Mesothelial cell of epicardium (in vitro differentiated cells): ENCODE measurements at places on chromosomes 4 and X. TPM values are rescaled to one million over a fixed set of nuclear protein-coding genes. Genes with fewer than 3 reads are reported as not detected.

The LCORL gene
- 20.9 to 21.6 TPM (median 21.3 TPM) in 3 replicates for total RNA-seq

The LUZP4 gene
- not detected in 3 replicates for total RNA-seq

The F9 gene
- not detected in 3 replicates for total RNA-seq

The F8A2 gene
- not detected in 3 replicates for total RNA-seq

- no peak for DNase-seq
Measured at GRCh38 chrX:115564243-115564642, 3.3 kb downstream of the PLS3 start.

DNA sequence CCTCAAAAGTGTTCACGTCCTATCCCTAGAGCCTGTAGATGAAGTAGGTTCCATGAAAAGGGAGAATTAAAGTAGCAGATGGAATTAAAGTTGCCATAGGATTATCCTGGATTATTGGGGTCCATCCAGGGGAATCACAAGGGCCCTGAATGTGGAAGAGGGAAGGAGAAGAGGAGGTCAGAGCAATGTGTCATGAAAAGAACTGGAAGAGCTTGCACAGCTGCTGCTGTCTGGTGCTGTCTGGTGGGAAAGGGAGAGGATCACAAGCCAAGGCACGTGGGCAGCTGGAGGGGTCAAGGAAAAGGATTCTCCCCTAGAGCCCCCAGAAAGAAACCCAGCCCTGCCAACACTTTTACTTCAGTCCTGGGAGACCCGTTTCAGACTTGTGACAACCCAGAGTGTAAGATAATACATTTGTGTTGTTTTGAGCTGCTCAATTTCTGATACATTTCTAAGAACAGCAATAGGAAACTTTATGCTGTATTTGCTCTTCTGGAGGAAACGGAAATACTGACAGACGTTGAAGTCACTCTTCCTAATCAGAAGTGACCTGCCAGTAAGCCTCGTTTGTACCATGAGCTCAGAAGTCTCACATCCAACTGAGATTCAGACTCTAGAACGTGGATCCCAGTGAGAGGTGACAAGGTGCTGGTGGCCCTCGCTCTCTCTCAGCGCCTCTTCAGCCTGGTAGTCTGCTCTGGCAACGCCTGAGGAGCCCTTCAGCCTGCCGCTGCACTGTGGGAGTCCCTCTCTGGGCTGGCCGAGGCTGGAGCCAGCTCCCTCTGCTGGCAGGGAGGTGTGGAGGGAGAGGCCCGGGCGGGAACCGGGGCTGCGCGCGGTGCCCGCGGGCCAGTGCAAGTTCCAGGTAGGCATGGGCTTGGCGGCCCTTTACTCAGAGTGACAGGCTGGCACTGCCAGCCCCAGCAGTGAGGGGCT lies 34.7 kb upstream of the ENPP6 start:
- no peak for DNase-seq

DNA sequence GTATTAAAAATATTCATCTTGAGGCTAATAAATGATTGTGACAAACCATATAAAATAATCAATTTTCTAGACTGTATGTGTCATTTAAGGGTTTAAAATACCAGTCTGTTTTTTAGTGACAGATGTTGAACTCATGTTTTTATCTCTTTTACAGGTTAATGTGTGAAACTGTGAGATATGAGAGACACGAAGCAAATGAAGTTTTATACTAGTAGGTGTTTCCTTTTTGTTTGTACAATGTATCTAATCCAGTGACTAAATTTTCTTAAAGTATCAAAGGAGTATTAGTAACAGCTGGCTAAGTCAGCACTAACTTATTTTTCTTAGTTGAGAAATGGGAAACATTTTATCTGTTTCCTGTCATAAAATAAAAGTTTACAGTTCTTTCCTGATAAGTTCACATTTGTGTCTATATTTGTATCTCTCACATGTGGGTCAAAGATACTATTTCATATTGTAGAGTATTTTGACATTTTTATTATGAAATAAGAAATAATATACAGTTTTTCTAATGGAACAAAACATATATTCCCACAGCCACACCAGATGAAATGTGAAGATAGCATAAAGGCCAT lies 90.3 kb downstream of the RAPGEF2 start:
- no peak for DNase-seq

DNA sequence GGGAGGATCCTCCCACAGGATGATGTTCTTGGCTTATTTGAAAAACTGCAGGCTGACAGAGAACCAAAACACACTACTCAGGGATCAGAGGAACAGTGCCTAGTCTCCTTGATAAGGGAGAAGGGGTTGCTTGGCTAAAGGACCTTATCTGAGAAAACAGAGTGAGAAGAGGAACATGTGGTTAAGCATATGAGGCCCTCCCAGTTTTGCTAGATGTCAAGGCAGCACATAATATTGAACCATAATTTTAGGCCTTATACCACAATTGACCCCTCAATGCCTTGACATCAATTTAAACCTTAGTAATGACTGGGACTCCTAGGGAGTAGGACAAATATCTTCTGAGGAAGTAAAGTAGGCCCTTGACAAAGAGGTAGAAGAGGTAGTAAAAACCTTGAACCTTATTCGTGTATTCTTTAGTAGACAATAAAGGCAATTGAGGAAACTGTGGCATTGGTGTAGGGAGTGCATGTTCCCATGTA lies 79.3 kb downstream of the TEX13C start:
- no peak for DNase-seq

- DNase-seq: no peak
Measured at GRCh38 chrX:120769576-120770341, 105.9 kb downstream of the CT47B1 start.

- no peak for DNase-seq
Measured at GRCh38 chrX:123924186-123924585, 37.3 kb upstream of the STAG2 start.

DNA sequence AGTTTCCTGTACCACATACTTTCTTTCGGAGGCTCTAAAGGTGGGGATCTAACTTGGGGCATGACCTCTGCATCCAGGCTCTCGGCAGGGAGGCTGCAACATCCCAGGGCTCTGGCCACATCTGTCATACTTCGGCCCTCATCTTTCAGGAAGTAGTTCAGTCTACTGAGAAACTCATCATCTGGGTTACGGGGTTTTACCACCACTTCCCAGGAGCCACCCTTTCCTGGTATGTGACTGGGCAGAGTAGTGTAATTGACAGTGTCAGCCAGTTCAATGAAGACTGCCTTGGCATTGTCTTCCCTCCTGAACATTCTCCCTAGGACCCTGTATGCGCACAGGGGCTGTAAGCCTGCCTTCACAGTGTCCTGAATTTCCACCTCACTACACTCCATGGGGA lies 2.8 kb downstream of the PNMA5 start:
- DNase-seq: no peak

DNA sequence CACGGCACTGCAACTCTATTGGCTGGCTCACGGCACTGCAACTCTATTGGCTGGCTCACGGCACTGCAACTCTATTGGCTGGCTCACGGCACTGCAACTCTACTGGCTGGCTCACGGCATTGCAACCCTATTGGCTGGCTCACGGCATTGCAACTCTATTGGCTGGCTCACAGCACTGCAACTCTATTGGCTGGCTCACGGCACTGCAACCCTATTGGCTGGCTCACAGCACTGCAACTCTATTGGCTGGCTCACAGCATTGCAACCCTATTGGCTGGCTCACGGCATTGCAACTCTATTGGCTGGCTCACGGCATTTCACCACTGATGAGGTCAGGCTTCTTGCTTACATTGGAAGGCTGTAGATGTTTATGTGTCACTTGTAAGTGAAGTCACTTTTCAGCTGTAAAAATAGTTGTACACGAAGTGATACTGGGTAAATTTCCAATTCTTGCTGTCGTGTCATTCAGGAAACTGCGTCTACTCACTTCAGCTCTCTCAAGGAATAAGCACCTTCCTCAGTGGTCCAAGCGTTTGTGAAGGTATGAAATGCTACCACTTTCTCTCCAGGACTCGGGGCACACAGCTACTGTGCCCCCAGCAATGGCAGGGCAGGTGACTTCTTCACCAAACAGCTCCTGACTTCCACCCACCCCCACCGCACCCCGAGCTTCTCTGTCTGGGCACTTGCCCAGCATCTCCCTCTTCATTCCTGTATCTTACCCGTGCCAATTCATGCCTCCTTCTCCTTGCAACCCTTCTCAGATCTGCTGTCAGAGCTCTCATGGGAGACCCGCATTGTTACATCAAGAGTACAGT lies 141.3 kb downstream of the AFAP1 start:
- DNase-seq: no peak

GRCh38 chr4:90883519-90883918 lies 756.3 kb downstream of the CCSER1 start:
- DNase-seq: no peak

DNA sequence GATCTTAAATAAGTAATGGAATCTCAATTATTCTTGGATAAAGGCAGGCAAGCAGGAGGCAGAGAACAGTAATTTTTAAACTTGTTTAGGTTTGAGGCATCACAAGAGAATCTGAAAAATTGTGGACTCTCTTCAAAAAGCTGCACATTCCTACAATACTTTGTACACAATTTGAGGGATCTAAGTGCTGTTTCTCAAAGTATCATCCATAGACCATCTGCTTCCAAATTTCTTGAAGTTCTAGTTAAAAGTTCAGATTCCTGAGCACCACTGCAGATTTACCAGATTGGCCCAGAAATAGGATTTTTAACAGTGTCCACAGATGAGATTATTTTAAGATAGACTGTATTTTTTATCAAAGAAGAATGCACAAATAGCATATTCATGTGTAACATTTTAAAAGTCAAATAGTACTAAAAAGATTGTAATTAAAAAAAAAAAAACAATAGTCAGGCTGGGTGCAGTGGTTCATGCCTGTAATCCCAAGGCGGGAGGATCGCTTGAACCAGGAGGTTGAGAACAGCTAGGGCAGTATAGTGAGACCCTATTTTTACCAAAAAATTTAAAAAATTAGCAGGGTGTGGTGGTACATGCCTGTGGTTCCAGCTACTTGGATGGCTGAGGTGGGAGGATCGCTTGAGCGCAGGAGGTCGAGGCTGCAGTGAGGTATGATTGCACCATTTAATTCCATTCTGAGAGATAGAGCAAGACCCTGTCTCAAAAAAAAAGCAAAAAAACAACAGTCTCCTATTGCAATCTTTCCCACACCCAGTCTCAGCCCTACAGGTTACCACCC lies 14.2 kb upstream of the FNIP2 start:
- DNase-seq: no peak

GRCh38 chrX:34918091-34918736 lies 24.4 kb upstream of the FAM47B start:
- DNase-seq: no peak

- peak; percentile 55 for DNase-seq
Measured at GRCh38 chrX:19889582-19890342, 2.4 kb upstream of the SH3KBP1 start.

DNA sequence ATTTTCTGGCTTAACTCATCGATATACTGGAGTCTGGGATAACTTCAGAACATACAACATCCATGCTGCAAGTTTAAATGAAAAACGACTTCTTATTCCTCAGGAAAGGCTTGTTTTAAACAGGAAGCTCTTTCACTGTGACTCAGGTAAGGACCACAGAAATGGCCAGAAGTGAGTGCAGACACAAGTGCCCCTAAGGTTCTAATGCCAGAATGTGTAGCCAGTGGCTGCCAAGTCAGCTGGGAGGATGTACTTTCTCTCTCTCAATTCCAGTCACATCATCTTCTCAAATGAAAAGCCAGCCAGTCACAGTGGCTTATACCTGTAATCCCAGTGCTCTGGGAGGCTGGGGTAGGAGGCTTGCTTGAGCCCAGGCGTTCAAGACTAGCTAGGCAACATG lies 144.6 kb downstream of the SH3KBP1 start:
- no peak for DNase-seq
